ENCODE measurements at places on chromosomes 1 and 21.

DNA sequence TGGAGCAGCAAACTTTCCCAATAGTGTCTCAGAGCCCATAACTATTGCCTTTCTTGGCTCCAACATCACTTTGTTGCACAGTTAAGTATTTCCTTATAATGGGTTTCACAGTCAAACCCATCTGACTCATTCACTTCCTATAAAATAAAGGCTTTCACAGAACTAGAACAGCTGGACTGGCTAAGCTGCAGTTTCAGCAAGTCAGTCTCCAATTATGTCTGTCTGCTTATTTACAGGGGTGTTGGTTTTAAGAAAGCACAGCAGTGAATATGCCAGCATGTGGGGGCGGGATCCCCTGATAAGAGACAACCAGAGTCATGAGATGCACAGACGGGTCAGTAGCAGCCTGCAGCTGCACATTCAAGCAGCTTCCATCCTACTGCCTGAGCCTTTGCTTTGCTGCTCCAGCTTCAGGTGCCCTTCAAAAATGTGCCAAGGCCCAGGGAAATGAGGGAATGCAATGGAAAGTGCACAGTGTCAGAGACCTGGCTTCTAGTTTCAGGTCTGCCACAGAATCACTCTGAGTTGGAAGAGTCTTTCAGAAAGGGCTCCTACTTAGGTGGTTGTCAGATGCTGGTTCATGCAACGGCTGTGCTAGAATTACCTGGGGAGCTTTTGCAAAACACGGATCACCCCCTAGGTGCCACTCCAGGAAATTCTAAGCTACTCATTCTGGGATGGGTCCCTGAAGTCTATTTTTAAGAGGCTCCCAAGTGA, 24.8 kb downstream of the RNF19B start:
- no peak for DNase-seq

DNA sequence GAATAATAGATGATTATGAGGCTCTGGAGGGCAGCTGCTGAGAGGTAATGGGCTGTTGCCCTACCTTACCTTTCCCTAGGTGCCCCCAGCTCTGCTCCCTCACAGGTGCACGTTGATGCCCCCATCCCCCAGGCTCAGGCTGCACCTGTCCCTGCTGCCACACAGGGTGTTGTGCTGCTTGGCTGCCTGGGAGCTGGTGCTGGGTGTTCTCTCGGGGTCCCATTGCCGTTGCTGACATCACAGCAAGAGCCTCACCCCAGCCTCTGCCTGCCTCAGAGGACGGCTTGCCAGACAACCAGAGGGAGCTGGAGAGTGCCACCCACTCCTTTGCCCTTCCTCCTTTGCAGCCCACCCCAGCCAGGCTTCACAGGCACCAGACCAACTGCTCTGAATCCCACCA, 31.4 kb upstream of the DMBX1 start:
- no peak for DNase-seq

DNA sequence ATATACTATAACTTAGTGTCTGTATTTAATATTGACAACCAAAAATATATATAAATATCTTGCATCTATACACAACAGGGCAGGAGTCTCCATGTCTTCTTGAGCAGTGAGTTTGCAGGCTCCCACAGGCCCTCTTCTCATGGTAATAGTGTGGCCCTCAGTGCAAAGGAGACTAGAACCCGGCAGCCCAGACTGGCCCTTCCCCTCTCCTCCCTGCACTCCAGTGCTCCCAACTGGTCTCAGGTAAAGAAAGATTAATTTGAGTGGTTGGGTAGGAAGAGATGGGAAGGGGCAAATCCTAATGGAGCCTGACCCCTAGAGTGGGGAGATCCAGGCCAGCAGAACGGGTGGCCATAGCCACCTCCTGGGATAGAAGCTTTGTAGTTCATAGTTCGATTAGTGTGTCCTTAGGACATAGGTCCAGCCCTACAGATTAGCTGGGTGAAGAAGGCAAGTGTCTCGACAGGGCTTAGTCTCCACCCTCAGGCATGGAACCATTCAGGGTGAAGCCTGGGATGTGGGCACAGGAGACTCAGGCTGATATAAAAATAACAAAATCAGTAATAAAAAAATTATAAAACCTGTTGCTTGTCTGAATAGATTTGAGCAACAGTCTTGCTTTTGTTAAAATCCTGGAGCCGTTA, 32.3 kb downstream of the SLC2A1 start:
- no peak for DNase-seq

- no peak for DNase-seq
These were observed 6.6 kb upstream of the SLC5A9 start for GRCh38 chr1:48215889-48216288.

DNA sequence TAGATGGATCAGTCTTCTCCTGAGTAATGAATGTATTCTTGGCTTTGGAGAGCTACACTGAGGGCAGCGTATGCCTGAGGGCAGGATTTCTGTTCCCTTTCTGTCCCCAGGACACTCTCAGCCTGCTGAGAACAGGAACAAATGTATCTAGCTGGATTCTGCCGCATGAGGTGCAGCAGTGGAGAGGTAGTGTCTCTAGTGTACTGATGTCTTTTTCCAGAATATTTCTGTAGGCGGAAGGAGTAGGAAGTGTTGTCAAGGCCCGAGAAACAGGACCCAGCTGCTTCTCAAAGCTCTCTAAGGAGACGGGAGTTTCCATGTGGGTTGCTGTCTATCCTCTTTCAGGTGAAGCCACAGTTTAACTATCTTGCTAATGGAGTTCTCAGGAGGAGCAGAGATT, 65.5 kb downstream of the MT1HL1 start:
- DNase-seq: no peak

DNA sequence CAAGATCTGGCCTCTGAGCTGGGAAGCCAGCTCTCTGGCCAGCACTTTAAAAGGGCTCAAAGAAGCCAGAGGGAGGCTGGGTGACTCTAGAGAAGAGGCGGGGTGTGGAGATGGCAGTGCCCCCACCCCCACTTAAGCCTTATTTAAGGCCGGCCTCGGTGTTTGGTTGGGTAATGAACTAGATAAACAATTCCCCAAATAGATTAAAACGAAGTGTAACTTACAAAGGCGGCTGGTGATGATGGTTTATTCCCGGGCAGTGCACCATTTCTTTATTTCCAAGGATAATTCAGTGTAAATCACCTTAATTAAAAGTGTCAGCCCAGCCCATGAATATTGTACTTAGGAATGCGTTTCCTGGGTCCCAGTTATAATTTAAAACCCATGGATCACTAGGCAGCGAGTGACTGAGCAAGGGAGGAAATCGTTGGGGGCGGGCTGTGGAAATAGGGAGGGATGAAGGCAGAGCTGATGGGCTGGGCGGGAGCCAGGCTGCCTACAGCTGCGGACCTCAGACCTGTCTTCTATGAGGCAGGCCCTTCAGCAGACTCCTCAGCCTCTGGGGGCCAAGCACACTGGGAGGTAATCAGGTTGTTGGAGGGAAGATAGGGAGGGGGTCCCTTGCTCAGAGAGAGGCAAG, 54.9 kb downstream of the TMEM53 start:
- peak; percentile 46 for DNase-seq

Measured in glutamatergic neuron (in vitro differentiated cells).